ENCODE measurements at places on chromosomes 3 and 15.

DNA sequence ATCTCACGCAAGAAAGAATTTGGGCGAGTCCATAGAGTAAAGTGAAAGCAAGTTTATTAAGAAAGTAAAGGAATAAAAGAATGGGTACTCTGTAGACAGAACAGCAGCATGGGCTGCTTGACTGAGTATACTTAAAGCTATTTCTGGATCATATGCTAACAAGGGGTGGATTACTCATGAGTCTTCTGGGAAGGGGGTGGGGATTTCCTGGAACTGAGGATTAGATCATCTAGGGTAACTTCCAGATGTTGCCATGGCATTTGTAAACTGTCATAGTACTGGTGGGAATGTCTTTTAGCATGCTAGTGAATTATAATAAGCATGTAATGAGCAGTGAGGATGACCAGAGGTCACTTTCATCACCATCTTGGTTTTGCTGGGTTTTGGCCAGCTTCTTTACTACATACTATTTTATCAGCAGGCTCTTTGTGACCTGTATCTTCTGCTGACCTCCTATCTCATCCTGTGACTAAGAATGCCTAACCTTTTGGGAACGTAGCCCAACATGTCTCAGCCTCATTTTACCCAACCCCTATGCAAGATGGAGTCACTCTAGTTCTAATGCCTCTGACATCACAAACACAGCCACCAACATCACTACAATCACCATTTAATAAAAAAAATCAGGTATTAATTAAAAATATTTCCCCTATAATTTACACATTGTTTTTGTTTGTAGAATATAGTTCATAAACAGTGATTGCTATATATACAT is 890.7 kb upstream of the EPHA6 start:
- no peak for DNase-seq
- peak overlapping the region; percentile 73 for H3K27ac ChIP-seq
- H3K36me3 ChIP-seq = no peaks in the 10 kb centered on the region
- H3K27me3 ChIP-seq = no peaks in the 10 kb centered on the region
- H3K4me1 ChIP-seq = peaks cover 11% of the 10 kb centered on the region

DNA sequence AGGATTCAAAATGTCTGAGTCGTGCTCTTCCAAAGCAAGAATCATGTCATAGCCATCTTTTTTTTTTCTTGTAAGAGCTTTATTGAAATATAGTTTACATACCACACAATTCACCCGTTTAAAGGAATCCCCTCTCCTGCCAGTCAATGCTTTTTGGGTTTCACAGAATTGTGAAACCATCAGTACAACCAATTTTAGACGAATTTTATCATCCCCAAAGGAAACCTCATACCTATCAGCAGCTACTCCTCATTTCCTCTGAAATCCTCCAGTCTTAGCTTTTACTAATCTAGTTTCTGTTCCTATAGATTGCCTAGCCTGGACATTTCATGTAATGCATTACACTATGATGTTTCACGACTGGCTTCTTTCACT is 39.6 kb downstream of the ADIPOQ start:
- no peaks in the 10 kb centered on the region for H3K27me3 ChIP-seq
- H3K4me1 ChIP-seq = no peaks in the 10 kb centered on the region
- no peak for DNase-seq

- H3K4me3 ChIP-seq = no peak overlapping the region
- H3K27ac ChIP-seq = peak overlapping the region; percentile 65
- H3K36me3 ChIP-seq = no peaks in the 10 kb centered on the region
- H3K27me3 ChIP-seq = no peaks in the 10 kb centered on the region
- DNase-seq = no peak
Observed at GRCh38 chr3:4829031-4829394, 150.2 kb upstream of the BHLHE40 start.

- H3K27ac ChIP-seq = no peak overlapping the region
- H3K4me3 ChIP-seq = no peak overlapping the region
- no peaks in the 10 kb centered on the region for H3K4me1 ChIP-seq
- peaks cover 46% of the 10 kb centered on the region for H3K36me3 ChIP-seq
- no peaks in the 10 kb centered on the region for H3K27me3 ChIP-seq
- no peak for DNase-seq
Observed at GRCh38 chr3:16325850-16326249, 60.8 kb downstream of the OXNAD1 start.

DNA sequence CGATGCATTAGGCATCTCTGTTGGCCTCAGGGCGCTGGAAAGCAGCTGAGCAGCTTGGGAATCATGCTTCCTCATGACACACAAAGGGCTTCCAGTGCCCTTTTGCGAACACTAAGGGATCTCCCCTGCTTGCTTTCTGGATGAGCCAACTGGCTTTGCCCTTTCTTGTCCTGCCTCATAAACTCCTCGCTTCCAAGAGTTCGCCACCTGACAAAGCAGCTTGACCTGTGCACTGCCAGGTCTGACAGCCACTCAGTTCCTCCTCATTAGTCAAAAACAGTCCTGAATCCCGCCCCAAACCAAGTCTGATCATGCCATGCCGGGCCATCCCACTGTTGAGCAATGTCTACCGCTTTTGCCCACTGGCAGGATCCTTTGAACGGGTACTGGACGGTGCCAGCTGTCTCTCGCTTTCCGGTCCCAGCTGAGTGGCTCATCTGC is 265.4 kb upstream of the LYSMD4 start:
- peaks cover 5% of the 10 kb centered on the region for H3K4me1 ChIP-seq
- no peak overlapping the region for H3K27ac ChIP-seq
- DNase-seq = peak; percentile 73
- no peaks in the 10 kb centered on the region for H3K27me3 ChIP-seq
- no peak overlapping the region for H3K4me3 ChIP-seq

- DNase-seq = no peak
- H3K4me3 ChIP-seq = no peak overlapping the region
- peaks cover 52% of the 10 kb centered on the region for H3K4me1 ChIP-seq
- H3K36me3 ChIP-seq = peaks cover 19% of the 10 kb centered on the region
Observed at GRCh38 chr3:129553719-129554118, 10.7 kb downstream of the H1-8 start.

- DNase-seq = no peak
- peaks cover 3% of the 10 kb centered on the region for H3K27me3 ChIP-seq
- H3K4me1 ChIP-seq = peaks cover 47% of the 10 kb centered on the region
- H3K4me3 ChIP-seq = peak overlapping the region; percentile 45
- H3K27ac ChIP-seq = peak overlapping the region; percentile 74
Observed at GRCh38 chr15:43516801-43517353, 531 bp upstream of the MAP1A start.

DNA sequence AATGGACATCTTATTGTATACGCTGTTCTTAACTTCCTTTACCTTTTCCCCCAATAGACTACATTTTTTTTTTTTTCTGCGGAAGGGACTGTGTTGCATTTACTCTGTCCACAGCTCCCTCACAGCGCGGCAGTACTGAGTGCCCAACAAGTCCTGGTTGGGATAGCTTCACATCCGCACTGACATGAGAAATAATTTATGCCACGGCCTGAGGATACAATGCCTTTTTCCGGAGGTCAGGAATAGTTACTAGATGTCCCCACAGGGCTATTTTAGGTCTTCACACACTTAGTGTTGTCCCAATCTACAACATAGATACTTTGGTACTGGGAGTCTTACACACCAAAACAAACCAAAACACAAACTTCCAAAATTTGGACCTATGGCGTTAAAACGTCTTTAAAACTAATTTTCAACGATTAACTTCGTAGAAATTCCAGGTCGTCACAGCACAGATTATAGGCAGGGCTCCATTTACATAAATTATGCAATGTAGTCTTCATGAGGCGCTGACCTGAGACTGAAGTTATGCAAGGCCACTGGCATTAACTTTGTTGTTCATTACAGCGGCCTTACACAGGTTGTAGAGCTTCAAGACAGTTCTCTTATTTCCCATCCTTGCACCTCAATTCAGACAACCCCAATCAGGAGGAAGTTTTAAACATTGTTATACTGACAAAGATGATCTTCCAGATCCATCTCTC is 989 bp upstream of the PPIB start:
- peak overlapping the region; percentile 94 for H3K4me3 ChIP-seq
- H3K27ac ChIP-seq = peak overlapping the region; percentile 79
- no peaks in the 10 kb centered on the region for H3K27me3 ChIP-seq
- DNase-seq = no peak
- H3K4me1 ChIP-seq = peaks cover 45% of the 10 kb centered on the region

DNA sequence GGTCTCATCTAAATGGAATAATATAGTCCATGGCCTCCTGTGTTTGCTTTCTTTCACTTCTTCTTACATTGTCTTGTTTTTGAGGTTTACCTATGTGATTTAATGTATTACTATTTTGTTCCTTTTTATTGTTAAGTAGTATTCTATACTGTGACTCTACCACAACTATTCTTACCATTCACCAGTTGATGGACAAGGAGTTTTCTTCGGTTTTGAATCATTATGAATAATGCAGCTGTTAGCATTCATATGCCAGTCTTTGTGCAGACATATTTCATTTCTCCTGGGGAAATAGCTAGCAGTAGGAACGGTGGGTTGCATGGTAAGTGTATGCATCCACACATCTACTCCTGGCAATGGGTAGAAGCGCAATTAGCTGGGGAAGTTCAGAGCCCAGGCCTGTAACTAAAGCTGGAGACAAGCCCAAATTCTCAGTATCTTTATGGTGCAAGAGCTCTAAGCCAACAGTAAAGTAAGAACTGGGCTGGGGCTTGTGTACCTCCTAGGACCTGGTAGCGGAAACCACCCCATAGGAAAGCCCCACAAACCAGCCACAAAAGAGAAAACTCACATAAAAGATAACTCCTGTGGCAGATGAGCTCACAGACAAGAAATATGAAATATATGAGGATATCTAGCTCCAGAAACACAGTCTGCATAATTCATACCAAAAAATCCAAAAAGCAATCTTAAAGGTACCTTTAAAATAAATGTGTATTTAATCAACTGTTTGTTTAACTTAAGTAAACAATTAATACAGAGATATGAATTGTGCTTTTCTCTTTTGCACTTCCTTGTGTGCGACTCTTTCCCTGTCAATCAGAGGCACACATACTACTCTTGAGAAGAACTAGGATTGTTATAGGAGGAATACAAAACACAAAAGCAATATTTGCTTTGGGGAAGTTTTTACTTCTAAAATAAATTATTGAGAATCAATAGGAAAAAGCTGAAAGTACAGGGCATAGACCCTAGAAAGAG is 2.7 kb upstream of the CSTA start:
- no peak overlapping the region for H3K4me3 ChIP-seq
- H3K27ac ChIP-seq = no peak overlapping the region
- DNase-seq = no peak
- H3K4me1 ChIP-seq = peaks cover 7% of the 10 kb centered on the region

DNA sequence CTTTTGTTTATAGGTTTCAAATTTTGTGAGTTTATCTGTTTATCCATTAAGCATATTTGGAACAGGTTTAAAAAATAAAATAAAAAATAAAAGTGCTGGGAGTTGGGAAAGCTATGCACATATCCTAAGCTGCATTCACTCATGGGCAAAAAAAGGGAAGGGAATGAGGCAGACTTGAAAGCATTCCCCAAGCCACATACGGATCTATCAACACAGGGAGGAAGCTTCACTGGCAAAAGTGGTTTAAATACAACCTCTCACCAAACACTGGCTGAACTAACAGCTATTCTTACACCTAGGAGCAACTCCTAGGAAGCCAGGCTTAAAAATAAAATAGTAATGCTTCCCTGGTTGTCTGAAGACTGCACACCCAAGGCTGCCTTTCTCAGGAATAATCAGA is 101.2 kb downstream of the PCCB start:
- H3K27ac ChIP-seq = no peak overlapping the region
- H3K27me3 ChIP-seq = no peaks in the 10 kb centered on the region
- no peak overlapping the region for H3K4me3 ChIP-seq

DNA sequence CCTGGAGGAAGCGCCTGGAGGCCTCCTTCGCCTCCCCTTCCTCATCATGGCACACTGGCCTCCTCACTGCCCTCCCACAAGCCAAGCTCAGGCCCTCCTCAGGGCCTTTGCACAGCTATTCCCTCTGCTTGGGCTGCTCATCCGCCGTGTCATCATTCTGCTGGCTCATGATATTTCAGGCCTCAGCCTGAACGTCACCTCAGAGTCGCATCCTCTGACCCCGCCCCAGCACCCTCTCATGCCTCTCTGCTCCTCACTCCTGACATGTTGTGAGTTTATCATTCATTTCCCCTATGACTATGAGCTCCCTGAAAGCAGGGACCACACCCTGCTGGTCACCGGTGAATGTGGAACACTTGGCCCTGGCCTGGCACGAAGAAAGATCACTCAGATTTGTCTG is 20.7 kb upstream of the POC1A start:
- no peaks in the 10 kb centered on the region for H3K27me3 ChIP-seq
- no peak overlapping the region for H3K27ac ChIP-seq
- peak; percentile 43 for DNase-seq
- no peaks in the 10 kb centered on the region for H3K36me3 ChIP-seq

DNA sequence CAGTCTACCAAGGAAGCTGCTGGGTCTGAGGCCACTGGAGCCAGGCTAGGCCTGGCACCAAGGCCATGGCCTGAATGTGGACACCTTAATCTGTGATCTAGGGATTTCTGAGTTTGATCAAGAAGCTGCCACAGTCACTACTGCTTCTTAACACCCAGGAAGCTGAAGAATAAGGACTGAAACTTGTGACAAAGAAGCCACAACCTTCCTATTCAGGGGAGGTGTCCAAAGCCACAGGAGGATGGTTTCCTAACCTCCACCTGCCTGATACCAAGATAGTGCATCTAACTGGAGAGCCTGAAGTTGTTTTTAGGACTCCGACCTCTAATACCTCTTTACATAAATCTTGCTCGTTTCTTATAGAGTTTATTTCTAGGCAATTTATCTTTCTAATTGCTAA is 5.5 kb upstream of the ANO10 start:
- H3K27me3 ChIP-seq = no peaks in the 10 kb centered on the region
- DNase-seq = no peak
- H3K36me3 ChIP-seq = no peaks in the 10 kb centered on the region
- H3K4me3 ChIP-seq = no peak overlapping the region
- H3K4me1 ChIP-seq = peaks cover 6% of the 10 kb centered on the region

DNA sequence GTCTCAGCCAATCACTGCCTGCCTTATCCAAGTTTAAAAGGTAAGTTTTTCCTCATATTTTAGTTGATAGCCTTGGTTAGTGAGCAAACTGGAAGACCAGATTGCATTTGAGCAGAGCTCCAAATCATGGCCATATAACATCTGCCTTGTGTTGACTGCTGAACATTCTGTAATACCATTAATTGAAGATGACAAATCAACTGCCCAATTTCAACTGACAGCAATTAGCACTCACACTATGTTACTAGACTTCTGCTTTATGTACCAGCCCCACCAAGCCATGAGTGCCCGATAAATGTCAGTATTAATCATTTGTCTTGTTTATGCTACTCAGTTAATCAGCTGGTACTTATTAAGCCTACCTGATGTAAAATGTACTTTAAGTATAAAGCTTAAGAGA is 83.1 kb downstream of the CGGBP1 start:
- no peaks in the 10 kb centered on the region for H3K4me1 ChIP-seq
- no peak for DNase-seq
- no peak overlapping the region for H3K27ac ChIP-seq

DNA sequence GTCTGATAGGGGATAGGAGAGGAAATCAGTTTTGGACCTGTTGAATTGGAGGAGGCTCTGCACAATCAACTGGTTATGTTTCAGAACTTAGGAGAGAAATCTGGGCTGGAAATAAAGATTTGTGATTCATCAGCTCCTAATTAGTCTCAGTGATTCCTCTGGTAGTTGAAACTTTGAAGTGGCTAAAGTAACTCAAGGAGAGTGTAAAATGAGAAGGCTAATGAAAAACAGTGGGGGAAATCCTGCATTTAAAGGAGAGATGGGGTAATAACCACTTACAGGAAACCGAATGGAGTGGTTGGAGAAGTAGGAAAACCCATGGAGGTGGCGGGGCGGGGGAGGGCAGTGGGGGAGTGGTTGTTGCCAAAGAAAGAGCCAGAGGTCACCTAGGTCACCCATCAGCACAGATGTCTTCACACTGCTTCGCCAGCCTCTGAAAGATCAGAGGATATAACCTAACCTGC is 32.6 kb downstream of the MAP2K5 start:
- H3K36me3 ChIP-seq = peaks cover 9% of the 10 kb centered on the region
- H3K27me3 ChIP-seq = no peaks in the 10 kb centered on the region
- DNase-seq = no peak
- H3K27ac ChIP-seq = no peak overlapping the region

Data from suprapubic skin (tissue), 4 donors.